ENCODE measurements at places on chromosomes 6 and 20.

- no peak for DNase-seq
Measured at GRCh38 chr20:33280000-33280680, 2.9 kb upstream of the BPIFB1 start.

GRCh38 chr6:37838219-37838921, 18.8 kb downstream of the ZFAND3 start:
- no peak for DNase-seq

GRCh38 chr20:47606983-47607613, 105.4 kb downstream of the NCOA3 start:
- no peak for DNase-seq

DNA sequence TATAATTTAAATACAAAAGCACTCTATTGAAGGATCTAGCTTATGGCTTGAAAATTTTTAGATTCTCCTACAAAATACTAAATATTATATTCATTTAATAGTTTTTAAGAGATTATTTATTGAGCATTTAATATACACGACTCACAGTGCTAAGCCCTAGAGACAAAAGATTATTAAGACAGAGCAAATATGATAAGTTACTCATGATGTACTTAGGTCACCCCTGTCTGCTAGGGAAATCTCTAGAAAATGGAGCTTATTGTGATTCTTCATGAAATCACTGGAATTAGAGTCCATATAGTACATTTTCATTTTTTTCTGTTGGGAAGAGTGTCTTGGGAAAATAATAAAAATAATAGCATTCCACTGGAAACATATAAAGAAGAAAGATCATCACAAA, 37.8 kb downstream of the BEND6 start:
- DNase-seq, result no peak

GRCh38 chr6:106860940-106861339, 113.6 kb downstream of the CD24 start:
- no peak for DNase-seq

DNA sequence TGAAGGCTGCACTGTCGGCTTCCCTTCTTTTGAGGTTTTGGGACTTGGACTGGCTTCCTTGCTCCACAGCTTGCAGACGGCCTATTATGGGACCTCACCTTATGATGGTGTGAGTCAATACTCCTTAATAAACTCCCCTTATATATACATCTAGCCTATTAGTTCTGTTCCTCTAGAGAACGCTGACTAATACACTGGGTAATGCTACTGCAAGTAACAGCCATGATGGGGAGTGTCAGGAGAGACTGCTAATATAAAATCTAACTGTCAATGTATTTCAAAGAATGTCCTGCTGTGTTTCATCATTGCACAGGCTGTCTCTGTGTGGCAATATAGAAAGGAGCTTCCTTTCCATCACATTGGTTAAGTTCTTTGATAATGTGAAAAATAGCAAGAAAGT, 57.7 kb upstream of the UST start:
- DNase-seq, result no peak

GRCh38 chr6:113526553-113526952, 330.6 kb upstream of the MARCKS start:
- DNase-seq, result no peak

DNA sequence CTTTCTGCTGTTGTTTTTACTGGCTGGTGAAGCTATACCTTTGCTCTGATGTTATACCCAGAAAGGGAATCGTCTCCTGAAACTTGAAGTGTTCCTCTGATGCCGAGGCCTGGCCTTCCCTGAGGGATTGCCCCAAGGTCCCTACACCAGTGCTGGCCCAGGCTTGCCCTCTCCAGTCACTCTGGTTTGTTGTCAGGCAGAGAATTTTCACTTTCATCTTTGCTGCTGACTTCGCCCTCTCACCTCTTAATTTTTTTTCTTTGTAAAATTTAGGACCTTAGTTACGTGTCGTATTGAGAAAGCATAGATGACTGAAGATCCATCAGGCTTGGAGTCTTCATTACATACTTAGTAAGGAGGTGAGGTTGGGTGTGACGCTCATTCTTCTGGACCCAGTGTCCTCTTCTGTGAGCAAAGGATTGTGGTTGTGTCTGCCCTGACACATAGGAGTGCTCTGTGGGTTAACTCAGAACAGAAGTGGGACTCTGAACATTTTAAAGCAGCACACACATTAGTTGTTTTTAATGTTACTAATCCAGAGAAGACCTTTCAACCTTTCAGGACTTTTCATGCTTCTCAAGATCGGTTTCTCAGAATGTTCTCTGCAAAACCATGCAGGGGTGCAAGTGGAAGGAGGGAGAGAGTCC, 45.4 kb downstream of the TULP4 start:
- DNase-seq, result no peak

DNA sequence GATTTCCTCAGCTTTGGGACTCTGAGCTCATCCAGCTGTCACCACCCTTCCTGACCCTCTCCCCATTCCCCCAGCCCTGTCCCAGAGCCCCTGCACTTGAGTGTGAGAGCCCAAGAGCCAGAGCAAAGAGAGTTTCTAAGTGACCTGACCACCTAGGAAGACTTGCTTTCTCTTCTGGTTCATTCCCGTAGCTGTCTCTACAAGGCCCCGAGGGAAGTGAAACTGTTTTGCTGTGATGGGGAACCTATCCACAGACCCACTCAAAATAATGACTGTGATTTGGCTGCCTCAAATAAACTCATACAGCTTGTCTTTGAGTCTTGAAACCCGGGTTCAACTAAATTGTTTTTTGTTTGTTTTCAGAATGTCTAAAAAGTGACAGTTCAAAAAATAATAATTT, 74.6 kb upstream of the XRN2 start:
- DNase-seq, result no peak

GRCh38 chr6:144897441-144897921, 612.3 kb downstream of the UTRN start:
- DNase-seq, result no peak

- DNase-seq, result no peak
Measured at GRCh38 chr6:12590901-12591300, 125.7 kb upstream of the PHACTR1 start.

DNA sequence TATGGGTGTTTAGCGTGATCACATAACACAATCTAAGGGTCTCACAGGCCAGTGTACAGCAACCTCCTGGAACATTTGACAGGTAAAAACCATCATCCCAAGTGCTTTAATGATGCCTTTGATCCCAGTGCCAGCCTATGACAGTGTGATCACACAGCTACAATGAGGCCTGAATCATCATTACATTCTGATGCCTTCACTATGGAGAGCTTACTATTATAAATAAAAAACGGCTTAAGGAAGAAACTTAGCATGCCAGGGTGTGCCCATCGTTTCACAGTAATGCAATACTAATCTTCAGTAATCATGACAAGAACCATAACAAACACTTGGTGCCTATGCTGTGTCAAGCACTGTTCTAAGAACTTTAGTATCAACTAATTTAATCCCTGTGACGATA, 11.4 kb downstream of the MAP7 start:
- DNase-seq, result no peak

GRCh38 chr6:13965582-13966127, 40.9 kb downstream of the RNF182 start:
- DNase-seq, result no peak

DNA sequence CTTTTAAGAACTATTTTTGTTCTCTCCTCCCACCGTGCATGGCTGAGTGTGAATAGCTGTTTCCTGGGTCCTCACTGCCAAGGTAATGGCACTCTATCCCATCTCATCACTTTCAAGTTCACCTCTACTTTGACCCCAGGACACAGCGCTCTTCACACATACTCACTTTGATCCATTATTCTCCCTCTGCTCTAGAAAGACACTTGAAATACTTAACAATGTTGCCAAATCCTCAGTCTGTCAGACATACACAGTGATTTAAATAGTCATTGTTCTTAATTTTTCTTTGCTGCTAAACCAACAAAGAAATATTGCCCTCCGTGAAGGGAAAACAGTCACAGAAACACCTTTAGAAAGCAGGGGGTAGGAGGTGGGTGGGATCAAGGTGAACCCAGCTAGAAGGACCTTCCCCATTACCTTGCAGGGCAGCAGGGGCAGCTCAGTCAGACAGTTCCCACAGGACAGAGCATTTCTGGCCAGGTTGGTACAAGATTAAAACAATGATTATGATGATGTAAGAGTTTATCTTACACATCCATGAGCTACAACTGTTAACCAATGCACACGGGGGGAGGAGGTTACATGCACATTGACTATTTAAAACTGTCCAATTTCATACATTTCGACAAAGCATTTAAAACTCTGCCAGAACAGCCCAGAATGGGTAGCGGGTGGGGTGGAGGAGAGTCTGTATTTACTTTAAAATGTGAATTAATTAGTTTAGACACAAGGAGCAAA, 2.4 kb downstream of the SLC22A23 start:
- DNase-seq, result no peak

- no peak for DNase-seq
Measured at GRCh38 chr6:31886541-31886991, 7.8 kb upstream of the SLC44A4 start.

DNA sequence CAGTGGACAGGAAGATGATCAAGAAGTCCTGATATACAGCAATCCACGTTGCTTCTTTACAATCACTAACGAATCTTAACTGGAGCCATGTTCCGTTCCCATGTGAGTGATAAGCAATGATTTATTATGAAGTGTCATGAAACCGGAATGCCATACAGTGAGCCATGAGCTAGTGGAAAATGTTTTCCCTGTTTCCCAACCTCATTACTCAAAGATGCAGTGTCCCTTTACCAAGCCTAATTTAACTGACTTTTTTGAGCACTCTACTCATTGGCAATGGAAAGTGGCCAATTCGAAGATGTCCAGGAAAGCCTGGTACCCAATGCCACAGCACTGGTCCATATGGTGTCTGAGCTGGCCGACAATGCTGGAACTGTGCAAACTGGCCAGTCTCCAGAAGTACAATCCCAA, 148.3 kb downstream of the ZNF217 start:
- no peak for DNase-seq

DNA sequence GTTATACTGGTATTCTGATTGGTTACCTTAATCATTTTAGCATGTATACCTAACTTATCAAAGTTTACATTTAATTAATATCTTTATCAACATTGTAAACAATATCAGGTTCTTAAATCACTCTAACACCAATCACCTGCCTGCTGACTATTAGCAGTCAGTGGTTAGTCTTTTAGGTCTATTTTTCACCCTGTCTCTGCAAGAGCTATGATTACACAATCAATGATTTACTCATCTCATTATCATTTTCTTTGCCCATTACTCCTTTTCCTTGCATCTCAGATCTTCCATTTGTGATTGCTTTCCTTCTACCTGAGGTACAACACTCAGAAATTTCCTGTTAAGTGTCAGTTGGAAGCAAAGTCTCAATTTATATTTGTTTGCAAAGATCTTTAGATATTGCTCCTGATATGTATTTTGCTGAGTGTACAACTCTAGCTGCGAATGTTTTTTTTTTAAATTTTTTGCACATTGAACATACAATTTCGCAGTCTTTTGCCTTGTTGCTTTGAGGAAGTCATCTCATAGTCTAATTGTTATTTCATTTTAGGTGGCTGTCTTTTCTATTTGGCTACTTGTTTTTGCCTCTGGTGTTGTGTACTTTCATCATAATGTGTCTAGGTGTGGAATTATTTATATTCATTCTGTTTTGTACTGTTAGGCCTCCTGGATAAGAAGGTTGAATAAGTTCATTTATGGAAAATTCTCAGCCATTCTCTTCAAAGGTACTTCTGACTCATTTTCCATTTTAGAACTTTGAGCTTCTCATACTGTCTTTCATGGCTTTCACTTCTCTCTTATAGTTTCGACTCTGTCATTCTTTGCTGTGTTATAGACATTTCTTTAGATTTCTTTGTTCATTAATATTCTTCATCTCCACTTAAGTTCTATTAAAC, 104.9 kb upstream of the CEP162 start:
- DNase-seq, result no peak

GRCh38 chr6:134216301-134217010, 101.5 kb downstream of the SGK1 start:
- DNase-seq, result no peak

DNA sequence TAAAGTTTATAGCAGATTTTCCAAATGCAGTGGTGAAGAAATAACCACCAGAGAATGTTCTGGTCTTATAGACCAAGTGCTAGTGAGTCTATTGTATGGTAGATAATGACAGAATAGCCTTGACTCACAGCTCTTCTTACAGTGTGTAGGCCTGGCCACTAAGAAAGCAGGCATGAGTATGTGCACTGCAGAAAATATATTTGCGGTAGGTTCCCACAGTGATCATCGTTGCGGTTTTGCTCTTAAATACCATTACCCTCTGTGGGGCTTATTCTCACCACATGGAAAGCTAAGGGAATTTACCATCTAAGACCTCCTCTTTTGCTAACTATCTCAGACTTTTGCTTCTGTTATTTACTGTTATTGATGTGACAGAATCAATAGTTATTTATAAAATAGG, 212.3 kb upstream of the SYNDIG1 start:
- DNase-seq, result no peak

- DNase-seq, result no peak
Measured at GRCh38 chr6:164034602-164035140, 620.2 kb downstream of the QKI start.

DNA sequence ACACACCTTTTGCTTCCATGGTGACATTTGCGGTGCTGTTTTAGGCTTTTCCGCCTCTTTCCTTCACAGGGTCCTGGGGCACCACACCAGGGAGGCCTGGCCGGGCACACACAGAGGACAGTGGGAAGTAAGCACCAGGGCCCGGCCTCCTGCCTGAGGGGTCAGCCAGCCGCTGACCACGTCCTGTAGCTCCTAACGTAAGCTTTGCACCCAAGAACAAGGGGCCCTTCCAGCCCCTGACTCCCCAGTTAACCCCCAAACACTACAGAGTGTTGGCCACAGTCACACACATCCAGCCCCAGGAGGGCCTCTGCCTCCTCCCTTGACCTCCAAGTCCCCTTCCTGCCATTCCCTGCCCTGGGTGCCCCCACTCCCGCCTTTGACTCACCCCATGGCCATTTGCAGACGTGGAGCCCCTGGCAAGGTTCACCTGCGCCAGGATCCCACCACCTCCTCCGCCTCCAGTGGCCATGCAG, 54.7 kb downstream of the YTHDF1 start:
- no peak for DNase-seq

GRCh38 chr6:54060286-54060685, 51.0 kb upstream of the MLIP start:
- DNase-seq, result no peak

- no peak for DNase-seq
Measured at GRCh38 chr6:12735786-12736185, 19.2 kb downstream of the PHACTR1 start.

- no peak for DNase-seq
Measured at GRCh38 chr6:14713008-14713960, 532.6 kb upstream of the JARID2 start.

GRCh38 chr20:47205577-47206123, 150.8 kb downstream of the ZMYND8 start:
- no peak for DNase-seq

All from Jurkat, Clone E6-1 (cell line).